ENCODE measurements at places on chromosomes 1 and 21.

DNA sequence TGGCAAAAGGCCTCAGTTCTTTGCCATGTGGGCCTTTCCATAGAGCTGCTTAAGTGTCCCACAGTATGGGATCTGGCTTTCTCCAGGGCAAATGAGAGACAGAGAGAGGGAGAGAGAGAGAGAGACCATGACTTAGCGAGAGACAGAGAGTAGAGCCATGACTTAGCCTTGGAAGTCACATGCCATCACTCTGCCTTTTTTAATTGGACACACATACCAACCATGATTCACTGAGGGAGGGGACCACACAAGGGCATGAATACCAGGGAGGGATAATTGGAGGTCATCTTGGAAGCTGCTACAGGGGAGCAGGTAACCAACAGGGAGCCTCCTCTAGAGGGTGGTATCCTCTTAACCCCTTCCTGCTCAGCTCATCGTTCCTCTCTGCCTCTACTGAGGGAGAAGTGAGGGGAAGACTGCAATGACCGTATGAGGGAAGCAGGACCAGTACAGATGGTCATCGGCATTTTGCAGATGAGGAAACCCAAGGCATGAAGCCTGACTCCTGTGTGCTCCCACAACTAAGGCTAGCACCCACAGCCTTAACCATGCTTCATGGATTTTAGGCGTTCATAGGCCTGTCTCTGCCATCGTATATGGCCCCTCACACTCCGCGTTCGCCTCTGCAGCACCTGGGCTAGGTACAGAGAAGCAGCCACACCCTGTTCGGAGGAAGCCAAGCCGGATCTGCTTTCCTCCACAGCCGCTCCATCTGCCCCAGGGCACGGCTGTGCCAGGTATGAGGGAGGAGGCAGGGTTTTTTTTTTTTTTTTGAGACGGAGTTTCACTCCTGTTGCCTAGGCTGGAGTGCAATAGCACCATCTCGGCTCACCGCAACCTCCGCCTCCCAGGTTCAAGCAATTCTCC lies 38.6 kb downstream of the MEF2D start:
- DNase-seq = no peak

DNA sequence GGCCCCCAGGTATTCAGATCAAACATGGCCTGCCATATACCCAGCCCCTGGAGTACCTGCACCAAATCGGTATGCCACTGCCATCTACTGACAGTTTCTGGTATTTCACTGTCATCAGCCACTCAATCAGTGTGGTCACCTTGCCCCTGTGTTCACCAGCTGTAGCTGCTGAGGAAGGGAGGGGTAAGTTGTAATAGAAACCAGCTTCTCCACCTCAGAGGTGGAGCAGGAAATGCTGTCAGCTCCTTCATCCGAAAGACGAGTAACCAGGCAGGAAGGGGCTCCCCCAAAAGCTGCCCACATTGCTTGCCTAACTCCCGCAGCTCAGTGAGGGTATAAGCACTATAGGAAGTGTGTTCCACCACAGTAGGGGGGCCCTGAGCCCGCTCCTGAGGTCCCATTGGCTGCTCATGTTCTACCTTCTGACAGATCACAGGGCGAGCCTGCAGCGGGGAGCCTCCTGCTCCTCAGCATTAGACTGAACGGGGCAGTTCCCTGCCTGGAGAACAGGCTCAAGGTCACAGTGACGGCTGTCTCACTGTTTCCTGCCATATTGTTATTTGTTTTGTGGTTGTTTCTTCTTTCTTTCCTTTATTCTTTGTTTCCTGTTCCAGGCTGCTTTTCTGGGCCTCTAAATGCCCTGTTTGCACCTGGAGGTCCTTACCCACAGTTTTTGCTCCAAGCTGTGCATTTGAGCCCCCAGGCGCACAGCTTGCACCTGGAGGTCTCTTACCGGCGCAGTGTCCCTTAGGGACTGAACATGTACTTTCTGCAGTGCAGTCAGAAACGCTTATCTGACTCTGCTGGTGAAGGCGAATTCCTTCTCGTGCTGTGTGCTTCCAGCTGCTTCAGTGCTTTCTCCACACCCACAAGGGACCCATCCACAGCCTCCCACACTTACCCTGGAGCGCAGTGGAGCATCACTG lies 1638.3 kb downstream of the MRPL39 start:
- DNase-seq = peak; percentile 85

DNA sequence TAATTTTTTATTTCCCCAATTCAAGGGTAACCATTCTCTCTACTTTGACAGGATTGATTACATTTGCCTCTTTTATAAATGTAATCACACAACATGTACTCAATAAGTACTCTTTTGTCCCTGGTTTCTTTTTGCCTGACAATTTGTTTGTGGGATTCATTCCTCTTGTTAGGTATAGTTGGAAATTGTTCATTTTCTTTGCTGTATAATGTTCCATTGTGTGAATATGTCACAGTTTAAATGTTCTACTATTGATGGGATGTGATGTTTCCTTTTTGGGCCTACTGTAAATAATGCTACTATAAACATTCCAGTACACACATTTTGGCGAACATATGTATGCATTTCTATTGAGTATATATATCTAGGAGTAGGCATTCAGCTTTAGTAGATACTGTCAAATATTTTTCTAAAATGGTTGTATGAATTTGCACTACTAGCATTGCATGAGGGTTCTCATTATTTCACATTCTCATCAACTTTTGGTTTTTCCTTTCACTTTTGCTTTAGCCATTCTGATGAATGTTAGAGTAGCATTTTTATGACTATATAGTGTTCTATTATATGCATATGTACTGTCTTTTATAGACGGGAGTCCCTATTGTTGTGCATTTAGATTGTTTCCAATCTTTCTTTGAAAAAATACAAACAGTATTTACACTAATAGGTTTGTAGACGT lies 35.0 kb upstream of the PRKACB start:
- no peak for DNase-seq

DNA sequence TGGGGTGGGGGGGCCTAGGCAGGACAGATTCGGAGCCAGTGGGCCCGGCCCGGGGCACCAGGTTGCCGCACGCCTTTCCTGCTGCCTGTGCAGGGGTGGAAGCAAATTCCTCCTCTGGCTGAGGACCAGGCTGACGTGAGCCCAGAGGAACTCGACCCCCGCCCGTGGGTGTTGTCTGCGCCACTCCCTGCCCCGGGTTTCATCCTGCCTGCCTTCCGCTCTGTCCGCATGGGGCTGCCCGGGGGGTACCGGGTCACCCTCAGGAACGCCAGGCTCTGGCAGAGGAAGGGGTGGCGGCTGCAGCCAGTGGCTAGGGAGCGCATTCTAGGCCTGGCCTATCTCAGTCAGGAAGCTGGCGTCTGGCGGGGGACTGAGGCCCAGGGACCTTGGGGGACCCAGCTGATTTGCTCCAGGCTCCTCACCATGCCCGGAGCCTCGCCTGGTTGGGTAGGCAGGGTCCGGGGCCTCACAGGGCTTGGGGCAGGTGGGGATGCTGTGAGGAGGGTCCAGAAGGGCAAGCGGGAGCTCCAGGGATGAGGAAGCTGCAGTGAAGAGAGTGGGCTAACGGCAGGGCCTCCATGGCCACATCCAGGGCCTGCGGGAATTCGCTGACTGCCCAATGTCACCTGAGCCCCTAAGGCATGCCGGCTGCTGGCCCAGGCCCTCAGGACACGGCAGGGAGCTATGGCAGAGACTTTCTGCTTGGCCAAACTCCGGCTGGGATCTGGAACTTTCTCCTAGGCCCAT lies 2.4 kb upstream of the IBA57 start:
- peak; percentile 27 for DNase-seq

GRCh38 chr21:44253832-44254710 lies 7.6 kb downstream of the DNMT3L start:
- no peak for DNase-seq

DNA sequence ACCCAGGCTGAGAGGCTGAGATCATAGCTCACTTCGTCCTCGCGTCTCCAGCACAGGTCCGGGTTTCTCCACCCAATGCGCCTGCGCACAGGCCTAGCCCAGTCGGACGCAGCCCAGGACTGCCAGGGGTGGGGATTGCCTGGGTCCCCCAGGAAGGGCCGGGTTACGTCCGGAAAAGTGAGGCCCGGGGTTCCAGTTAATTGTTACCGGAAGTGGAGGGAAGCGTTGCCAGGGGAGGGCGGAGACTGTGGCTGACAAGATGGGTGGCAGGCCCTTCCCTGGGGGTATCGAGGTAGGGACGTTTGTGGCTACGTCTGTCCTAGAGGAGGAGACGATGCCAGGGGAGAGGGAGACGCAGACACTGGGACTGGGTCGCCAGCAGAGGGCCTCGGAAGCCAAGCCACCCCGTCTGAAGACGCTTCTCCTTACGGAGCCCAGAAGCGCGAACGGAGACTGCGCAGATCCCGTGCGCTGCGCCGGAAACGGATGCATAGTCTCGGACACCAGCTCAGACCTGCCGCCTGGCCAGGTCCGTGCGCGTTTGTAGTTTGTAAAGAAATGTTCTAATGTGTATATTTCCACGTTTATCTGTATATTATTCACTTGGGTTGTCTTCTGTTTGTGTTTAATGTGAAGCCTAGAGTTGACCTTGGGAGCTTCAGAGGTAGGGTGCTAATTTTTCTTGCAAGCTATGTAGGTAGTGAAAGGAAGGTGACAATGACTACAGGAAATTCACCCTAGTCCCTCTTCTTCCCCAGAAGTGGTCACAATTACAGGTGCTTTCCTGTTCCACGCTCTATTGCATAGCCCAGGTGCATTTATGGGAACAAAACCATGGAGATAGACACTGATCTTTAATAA lies 7.3 kb downstream of the RSRP1 start:
- DNase-seq = peak; percentile 98

- peak; percentile 36 for DNase-seq
These were observed 57.6 kb upstream of the JUN start for GRCh38 chr1:58841455-58841854.

GRCh38 chr1:227547310-227548118 lies 15.8 kb upstream of the ZNF678 start:
- no peak for DNase-seq

DNA sequence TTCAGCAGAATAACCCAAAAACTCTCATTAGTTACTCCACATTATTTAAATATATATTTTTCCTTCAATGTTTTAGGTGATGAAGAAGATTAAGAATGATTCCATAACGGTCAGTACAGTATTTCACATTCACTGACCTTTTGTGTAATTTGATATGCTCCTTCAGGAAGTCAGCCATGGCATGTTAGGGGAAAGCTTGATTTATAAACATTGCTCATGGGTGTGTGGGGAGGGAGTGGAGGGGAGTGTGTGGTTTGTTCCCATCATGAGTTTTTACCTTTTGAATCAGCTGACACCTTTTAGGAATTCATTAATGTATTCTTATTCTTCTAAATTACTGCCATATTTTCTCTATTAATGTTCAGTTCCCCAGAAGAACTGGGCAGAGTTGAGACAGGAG lies 240.2 kb downstream of the ATG4C start:
- DNase-seq = no peak

DNA sequence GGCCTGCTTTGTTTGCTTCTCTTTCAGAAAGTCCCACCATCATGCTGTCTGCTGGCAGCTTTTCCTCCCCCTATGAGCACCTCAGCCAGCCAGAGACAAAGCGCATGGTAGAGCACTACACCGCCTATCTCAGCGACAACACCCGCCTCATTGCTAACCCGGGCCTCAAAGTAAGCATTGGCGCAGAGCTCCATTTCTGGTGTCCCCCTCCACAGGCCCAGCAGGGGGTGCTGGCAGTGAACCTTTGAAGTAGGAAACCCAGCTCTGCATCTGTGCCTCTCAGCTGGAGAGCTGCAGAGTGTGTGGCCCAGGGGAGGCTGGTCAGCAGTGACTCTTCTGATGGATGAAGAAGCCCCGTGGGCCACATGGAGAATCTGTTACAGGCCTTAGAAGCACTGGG lies 81.2 kb upstream of the RAVER2 start:
- DNase-seq = peak; percentile 45

All from hematopoietic multipotent progenitor cell treated with erythropoietin and hydrocortisone succinate and interleukin-3 and kit ligand, for 4 days (in vitro differentiated cells).